C1 segment of cervical spinal cord (tissue), 14 donors: ENCODE measurements at places on chromosomes 13 and 19.

DNA sequence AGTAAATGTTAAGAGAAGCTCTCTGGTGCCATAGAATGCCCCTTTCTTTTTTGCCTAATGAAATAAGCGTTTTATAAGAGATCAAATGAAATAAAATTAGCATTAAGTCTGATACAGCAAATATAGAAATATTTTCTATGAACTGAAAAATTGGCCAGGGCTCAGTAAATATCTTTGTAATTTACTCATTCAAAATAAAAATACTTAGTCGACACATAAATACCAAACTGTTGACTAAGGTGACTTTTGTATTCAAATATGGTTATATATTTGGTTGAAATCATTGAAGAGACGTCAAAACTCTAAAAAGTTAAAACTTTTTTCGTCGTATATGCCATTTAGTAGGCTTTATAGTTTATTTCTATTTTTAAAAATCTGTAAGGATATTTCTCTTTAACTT is 25.6 kb downstream of the IPO5 start:
- no peak for DNase-seq

DNA sequence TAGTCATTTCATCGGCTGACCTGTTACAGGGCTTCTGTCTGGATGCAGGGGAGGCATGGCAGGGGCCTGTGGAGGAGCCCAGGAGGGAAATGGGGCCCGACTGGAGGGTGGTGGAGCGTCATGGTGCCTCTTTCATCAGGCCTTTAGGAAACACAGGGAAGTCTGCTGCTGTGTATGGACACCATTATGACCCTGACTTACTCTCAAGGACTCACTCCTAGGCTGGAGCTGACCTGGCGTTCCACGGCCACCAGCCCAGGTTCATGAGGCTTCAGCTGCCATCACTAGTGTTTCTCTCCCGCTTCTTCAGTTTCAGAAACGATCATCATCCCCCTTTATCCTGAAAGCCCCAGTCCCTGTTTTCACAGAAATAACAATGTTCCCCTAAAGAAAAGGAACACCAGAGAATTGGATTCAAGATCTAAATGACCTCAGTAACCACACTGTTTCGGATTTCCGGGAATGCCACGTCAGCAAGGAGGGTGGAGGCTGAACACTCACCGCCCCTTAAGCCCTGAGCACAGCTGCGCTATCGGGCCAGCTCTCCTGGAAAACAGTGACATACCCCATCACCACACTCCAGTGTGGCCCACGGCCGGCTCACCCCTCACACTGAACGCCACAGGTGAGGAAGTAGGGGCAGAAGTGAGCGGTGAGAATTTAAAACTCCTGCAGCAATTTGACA is 67.6 kb downstream of the SOX1 start:
- DNase-seq = no peak

GRCh38 chr13:39580881-39581575 is 22.0 kb downstream of the LHFPL6 start:
- DNase-seq = no peak

DNA sequence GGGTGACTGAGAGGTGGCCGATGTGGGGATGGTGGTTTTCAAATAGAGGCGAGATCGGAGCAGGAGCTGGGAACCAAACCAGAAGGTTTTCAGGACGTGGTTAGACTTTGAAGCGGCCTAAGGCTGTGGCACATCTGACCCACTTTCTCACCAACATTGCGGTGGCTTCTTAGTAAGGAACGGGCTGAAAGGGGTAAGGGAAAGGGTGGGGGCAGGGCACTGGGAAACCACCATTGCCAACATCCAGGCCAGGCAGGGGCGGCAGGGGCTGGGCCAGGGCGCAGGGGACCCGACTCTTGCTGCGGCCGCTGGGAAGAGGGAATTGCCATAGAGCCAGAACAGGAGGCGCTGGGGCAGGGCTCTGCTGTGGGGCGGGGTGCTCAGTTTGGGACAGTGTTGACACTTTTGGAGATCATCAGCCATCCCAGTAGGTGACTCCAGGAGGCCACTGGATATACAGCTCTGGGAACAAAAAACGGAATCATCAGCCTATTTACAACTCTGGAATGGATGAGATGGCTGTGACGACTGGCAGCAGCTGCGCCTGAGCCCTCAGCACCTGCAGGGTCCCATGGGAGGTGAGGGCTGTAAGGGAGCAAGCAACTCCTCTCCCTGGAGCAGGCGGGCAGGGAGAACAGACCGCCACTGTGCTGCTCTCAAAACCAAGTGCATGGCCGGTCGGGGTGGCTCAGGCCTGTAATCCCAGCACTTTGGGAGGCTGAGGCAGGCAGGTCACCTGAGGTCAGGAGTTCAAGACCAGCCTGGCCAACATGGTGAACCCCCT is 52.2 kb downstream of the IRS2 start:
- no peak for DNase-seq

- DNase-seq = no peak
Measured at GRCh38 chr19:57559008-57559403, 657 bp downstream of the ZNF550 start.

DNA sequence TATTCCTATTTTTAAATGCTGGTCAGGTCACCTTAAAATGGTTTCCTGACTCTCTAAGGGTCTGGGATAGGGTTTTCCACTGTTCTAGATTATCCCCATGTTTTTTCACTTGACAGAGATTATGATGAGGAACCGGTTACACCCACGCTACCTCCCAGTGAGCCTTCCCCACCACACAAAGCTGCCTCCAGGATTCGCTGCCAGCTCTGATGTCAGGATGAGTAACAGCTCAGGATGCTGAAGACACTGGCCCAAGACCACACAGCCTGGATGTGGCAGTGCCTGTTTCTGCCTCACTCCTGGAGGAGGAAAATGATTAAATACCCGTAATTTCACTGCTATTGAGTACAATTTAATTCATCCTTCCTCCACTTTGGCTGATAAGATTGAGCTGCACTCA is 22.9 kb downstream of the ZNF114 start:
- DNase-seq = no peak

GRCh38 chr19:8682931-8683330 is 15.7 kb downstream of the ACTL9 start:
- DNase-seq = no peak

GRCh38 chr13:73835138-73835721 is 299.0 kb downstream of the KLF12 start:
- no peak for DNase-seq

- DNase-seq = no peak
Measured at GRCh38 chr13:33789739-33790138, 28.2 kb upstream of the RFC3 start.

- DNase-seq = no peak
Measured at GRCh38 chr13:20801707-20802106, 27.9 kb upstream of the EEF1AKMT1 start.

DNA sequence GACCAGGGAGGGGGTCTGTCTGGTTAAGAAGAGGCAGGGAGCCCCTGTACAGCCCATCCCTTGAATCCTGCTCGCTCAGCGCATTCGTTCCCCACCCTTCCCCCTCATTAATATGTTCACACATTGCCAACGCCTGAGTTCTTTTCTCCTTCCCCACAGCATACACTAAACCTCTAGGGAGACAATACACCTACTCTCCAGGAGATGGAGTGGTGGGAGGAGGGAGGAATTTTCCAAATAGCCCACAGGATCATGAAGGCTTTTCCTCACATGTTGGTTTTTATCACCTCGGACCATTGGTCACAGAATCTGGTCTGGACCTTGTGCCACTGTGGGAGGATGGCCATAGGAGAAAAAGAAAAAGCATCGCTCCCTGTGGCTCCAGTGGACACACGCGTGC is 294.9 kb downstream of the SHISA2 start:
- no peak for DNase-seq

DNA sequence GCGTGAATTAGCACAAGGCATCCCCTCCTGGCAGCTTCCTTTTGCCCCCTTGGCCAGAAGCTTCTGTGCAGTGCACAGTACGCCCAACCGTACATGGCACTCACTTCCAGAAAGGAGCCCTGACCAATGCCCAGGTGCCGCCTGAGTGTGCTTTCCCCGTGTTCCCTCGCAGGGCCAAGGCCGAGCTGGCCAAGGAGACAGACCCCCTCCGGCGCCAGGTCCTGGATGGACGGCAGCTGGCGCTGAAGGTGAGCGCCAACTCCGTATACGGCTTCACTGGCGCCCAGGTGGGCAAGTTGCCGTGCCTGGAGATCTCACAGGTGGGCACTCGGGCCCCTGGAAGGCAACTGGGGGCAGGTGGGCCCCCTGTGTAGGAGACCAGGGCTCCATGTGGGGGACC is 9.4 kb upstream of the SPIB start:
- no peak for DNase-seq

- DNase-seq = no peak
Measured at GRCh38 chr19:4358709-4359626, 15.6 kb downstream of the MPND start.

DNA sequence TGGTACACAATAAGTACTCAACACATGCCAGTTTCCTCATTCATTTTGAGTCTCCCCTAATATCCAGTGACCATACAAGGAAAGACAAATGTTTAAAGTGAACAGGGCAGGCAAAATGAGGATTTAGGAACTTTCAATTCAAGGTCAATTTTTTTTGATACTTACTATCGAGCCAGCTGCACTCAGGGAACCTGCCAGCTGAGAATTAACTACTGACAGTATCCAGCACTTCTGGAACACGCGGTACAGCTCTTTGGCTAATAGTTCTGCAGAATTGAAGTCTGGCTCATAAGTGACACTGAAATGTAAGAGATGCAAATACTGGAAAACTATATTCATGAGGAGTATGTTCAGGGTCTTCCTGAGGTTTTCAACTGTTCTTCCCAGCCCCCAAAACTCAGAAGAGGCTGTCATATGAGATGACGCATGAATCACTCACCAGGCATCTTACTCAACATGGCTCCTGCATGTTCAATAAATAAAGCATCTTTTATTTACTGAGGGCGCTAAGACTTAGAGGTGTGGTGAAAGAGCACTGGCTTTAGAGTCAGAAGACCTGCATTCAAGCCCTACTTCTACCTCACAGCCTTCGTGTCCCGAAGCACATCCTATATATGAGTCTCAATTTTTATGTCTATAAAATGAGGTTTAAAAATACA is 25.6 kb downstream of the RUBCNL start:
- no peak for DNase-seq

GRCh38 chr19:29404951-29405727 is 120.7 kb upstream of the VSTM2B start:
- DNase-seq = no peak

- DNase-seq = no peak
Measured at GRCh38 chr13:33846303-33847062, 28.5 kb downstream of the RFC3 start.

GRCh38 chr19:49590971-49591730 is at the start of gene PRR12:
Gene PRR12 (plus strand): TSS chr19:49591182. CDS start chr19:49591655, 473 bp downstream.
- peak; percentile 77 for DNase-seq

GRCh38 chr19:52942386-52943133 is 19.3 kb upstream of the ZNF888 start:
- peak; percentile 80 for DNase-seq

GRCh38 chr19:16025108-16026101 is 50.9 kb upstream of the TPM4 start:
- no peak for DNase-seq

DNA sequence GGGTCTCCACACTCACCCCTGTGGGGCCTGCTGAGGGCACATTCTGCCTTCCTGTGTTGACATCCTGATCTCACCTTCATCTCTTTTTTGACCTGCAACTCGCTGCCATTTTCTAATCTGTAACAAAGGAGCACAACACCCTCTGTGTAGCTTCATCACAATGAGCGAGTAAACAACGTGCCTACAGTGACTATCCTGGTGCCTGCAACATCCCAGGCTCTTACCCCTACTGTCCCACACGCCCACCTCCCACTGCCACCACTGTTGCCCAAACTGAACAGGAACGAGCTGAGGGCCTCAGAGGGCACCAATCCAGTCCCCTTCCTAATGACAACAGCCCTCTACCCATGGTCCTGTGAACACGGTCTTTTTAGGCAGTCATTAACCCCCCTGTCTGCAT is 102.2 kb upstream of the GJB6 start:
- no peak for DNase-seq

DNA sequence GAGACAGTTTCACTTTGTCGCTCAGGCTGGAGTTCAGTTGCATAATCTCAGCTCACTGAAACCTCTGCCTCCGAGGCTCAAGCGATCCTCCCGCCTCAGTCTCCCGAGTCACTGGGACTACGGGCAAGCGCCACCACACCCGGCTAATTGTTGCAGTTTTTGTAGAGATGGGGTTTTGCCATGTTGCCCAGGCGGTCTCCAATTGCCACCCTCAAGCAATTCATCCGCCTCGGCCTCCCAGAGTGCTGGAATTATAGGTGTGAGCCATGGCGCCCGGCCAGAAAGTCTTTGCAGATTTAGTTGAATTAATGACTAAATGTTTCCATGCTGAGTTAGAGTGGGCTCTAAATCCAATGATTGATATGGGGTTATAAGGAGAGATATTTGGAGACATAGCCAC is 4.5 kb upstream of the CADM4 start:
- no peak for DNase-seq

DNA sequence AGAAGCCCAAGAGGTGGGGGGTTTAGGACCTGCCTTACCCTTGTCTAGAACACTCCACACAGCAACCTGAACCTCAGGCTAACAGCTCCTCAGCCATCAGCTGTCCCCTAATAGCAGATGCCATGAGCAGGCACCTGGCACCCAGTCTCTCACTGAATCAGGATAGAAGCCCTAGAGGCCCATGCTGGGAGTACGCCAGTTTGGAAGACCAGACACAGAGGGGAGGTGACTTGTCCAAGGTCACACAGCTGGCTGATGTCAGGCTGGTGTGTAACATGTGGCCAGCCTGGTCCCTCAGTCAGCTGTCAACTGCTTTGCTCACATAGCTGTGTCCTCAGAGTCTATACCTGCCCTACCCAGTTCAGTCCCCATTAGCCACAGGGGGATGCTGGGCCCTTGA is 12.8 kb upstream of the SAMD1 start:
- DNase-seq = no peak

- DNase-seq = no peak
Measured at GRCh38 chr19:53892301-53892980, 10.4 kb downstream of the PRKCG start.

DNA sequence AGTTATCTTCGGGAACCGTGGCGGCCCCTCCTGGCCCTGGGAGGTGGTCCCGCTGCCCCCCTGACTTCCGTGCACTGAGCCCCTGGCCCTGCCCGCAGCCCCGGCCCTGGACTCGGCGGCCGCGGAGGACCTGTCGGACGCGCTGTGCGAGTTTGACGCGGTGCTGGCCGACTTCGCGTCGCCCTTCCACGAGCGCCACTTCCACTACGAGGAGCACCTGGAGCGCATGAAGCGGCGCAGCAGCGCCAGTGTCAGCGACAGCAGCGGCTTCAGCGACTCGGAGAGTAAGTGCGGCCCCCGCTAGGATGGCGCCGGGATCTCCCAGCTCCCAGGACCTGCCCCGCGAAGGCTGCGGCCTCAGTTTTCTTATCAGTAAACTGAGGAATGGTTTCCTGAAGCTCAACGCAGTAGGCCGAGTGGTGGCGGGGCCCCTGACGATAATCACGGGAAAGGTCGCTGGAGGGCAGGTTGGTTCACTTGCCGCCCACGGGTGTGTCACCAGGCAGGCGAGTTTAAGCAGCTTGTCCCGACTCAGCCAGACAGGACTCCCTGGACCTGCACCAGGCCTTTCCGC is 924 bp downstream of the RGCC start:
- no peak for DNase-seq

- no peak for DNase-seq
Measured at GRCh38 chr13:33940256-33940655, 122.3 kb downstream of the RFC3 start.
